D341Med (cell line): ENCODE measurements at places on chromosomes 11 and 22.
A peak's percentile ranks its signal among the peaks of the same experiment; 100 is the strongest.

DNA sequence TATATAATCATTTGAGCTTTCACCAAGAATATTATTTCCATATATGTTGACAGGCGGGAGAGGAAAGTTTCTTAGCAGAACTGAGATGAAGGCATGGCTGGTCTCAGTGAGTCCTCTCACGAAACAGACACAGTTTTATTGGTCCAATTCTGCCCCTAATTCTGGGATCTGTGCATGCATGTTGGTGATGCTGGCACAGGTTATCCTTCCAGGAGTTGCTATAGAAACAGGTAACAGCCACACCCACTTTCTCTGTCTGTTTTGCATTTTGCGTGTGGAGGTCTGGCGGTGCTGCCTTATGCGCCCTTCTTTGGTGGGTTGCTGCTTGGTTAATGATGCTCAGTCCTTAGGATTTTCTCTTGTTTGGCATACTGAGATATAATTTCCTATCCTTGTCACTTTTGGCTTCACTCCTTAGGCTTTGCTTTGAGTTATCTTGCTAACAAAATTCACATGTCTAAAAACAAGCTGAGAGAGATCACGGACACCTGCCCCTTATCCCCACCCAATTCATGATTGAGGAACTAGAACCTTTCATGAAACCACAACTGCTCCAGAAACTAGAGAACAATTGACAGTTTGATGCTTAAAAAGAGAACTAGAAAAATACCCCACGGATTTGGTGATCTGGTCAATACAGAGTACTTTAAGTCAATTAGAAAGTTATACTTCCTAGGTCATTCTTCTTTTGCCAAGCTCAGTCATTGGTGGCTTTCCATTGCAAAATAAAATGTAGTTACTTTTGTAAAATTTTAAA lies 189.3 kb downstream of the FAT3 start:
- no peak for DNase-seq

DNA sequence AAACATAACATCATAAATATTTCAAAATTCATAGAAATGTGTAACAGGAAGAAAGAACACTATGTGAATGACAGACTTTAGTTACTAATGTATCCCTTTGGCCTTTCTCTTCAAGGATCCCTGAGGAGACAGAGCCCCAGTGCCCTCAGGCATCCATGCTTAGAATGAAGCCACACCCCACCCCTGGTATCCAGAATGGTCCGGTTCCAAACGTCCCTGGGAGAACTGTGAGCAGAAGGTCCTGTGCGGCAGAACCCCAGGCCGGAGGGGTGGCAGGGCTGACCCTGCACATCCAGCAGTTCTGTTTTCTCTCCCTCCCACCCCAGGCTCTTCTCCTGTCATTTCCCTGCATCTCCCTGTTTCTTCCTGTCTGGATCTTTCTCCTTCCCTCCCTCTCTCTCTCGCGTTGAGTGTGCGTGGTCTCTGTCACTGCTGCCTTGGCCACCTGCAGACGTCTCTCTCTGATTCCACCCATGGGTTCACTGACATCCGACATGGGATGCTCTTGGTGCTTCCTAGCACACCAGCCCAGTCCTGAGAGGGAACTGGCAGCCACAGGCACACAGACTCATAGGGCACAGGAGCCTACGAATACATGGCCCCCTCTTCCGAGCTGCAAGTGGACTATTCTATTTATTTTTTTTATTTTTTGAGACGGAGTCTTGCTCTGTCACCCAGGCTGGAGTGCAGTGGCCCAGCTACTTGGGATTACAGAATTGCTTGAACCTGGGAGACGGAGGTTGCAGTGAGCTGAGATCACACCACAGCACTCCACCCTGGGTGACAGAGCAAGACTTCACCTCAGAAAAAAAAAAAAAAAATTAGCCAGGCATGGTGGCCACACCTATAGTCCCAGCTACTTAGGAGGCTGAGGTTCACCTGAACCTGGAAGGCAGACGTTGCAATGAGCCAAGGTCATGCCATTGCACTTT lies 5.7 kb downstream of the RFPL1 start:
- DNase-seq = no peak

DNA sequence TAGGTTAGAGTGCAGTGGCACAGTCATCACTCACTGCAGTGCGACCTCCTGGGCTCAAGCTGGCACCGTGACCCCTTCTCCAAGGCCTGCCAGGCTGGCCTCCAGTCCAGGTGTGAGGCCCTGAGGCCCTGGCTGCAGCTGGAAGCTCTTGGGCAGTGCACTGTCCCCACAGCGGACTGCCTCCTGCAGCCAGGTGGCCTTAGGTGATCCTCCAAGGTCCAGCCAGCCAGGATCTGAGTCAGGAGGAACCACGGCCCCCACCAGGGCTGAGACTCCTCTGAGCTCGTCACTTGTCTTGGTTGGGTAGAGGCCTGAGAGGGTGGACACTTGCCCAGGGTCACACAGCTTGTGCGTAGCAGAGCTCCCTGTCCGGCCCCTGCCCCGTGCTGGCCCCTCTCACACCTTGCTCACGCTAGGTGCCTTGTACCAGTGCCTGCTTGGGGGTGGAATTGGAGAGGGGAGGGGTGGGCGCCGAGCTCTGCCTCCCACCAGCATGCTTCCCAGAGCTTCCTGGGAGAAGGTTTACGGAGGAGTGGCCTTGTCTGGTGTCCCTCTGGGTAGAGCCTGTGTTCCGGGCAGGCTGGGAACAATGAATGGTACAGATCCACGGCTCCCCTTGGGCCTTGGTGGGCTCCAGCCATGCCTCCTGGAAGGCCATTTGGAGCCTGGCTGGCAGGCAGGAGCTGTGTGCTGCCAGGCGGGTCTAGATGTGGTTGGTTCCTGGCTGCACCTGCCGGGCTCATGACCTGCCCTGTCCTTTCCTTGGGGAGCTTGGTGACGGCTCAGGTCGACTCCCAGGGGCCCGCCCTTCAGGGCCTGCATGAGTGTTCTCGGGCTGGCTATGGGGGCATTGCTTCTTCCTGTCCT lies 20.6 kb downstream of the KCNQ1 start:
- peak; percentile 26 for DNase-seq

DNA sequence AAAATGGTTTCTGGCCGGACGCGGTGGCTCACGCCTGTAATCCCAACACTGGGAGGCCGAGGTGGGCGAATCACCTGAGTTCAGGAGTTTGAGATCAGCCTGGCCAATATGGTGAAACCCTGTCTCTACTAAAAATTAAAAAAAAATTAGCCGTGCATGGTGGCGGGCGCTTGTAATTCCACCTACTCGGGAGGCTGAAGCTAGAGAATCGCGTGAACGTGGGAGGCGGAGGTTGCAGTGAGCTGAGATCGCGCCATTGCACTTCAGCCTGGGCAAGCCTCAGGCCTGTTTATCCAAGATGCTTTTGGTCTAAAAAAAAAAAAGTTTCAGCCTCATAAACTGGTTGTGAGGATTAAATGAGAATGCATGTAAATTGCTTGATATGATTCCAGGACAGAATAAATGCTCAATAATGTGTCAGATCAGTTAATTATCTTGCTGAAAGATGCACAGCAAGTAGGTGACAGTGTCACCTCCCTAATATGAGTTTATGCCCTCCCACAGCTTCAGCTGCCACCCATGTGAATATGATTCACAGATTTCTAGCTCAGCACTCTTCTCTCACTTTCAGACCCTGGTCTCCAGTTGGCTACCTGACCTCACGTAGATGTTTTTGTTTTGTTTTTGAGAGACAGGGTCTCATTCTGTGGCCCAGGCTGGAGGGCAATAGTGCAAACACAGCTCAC lies 1.1 kb upstream of the ALG8 start:
- DNase-seq = no peak

DNA sequence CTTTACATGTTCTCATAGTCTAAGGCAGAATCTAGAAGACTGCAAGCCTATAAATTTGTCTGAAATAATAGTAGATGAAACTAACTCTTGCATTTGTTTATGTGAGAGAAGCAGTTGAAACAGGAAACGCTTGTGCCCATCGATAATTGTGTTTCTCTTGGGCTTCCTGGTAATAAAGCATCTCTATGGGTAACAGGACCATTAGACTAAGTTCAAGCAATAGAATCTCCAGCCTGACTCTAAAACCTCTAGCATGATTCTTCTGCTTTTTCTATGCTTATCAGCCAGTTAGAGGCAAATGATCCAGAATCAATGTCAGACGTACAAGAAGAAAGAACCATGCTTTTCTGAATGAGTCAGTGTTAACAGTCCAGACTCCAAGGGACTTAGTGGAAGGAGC lies 1734.4 kb downstream of the LRRC4C start:
- DNase-seq = no peak

DNA sequence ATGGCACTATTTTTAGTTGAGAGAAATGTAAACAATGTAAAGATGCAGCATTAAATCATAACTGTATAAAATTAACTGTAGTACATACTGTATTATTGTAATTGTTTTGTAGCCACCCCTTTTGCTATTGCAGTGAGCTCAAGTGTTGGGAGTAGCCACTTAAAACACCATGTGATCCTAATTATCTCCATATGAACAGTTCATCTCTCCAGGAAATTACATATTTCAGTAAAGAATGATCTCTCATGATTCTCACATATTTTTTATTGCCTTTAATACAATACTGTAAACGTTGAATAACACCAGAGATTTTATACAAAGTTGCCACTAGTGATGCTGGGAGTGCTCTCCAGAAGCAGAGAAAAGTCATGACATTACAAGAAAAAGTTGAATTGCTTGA lies 1768.6 kb downstream of the LRRC4C start:
- DNase-seq = no peak

GRCh38 chr11:84468235-84468634 lies 1158.9 kb downstream of the DLG2 start:
- no peak for DNase-seq

GRCh38 chr11:30412509-30412908 lies 89.6 kb downstream of the ARL14EP start:
- no peak for DNase-seq

DNA sequence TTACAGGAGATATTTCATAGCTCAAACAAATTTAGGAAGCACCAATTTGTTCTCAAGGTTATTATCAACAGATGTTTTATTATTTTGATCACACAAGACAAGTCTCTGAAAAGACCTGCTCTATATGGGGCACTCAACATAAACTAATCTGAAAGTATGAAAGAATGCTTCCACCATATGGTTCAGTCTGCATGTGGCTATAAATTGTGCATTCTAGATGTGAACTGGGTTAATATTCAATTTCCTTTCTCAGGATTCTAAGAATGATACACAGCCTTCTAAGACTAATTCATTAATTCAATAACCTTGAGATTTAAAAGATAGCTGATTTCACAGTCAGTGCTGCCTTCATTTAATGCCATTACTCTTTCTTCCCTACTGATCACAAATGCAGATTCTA lies 851.3 kb upstream of the CCDC90B start:
- no peak for DNase-seq

- DNase-seq = peak; percentile 65
Observed at GRCh38 chr11:45896422-45896984, 10.6 kb downstream of the FREY1 start.

DNA sequence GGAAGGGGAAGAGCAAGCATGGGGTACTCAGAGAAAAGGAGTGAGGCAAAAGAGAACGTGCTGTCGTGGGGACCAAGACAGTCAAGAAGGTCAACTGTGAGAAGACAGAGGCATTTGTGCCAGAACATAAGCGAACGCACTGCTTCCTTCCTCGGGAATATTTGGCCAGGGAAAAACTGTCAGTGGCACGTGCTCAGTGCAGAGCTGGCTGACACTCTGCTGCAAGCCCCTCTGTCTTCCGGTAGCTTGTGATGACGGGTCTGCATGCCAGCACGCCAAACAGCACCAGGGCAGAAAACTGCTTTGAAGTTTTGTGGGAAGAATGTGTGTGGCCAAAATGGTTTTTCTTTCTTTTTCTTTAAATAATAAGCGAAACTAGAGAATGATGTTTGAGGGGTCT lies 60.6 kb downstream of the SMCO4 start:
- no peak for DNase-seq

DNA sequence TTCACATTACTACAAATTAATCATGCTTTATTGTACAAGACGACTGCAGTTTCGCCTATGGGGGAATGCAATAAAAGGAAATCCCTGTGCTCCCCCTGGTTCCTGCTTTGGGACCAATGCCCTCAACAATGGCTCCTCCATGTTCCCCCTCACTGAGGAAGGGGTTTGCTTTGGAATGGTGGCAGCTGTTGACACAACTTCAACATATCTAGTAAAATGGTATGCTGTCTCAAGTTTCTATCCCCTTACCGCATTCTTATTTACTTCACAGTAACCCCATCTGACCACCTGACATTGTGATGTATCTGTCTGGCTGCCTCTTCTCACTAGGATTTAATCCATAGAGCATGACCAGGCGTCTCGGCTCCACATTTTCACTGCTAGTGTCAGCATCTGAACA lies 48.8 kb downstream of the PIWIL3 start:
- no peak for DNase-seq

DNA sequence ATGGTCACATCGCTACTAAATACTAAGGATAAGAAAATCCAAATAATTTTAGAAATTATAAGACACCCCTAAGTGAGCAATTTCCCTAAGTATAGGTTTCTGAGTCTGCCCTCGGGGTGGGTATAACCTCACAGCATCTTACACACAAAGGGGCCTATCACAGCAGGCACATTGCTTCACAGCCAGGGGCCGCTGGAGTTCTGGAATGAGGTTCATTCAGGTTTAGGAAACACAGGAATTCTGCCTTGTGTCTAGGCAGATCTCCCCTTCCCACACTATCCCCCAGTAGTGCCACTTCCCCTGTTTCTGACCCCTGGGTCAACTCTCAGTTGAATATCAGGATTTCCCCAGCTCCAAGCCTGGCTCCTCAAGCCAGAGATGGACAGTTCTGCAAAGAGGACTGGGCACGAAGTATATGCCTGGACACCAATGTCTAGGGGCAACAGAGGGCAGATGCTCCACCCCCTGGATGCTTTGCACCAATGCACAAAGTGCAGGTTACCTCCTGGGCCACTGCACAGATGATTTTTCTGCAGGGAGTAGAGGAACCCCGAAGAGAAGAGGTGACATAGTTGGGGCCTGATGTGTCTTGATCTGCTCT lies 11.4 kb downstream of the TUBA8 start:
- DNase-seq = no peak

GRCh38 chr11:68470304-68470811 lies 9.8 kb downstream of the PPP6R3 start:
- DNase-seq = peak; percentile 57

DNA sequence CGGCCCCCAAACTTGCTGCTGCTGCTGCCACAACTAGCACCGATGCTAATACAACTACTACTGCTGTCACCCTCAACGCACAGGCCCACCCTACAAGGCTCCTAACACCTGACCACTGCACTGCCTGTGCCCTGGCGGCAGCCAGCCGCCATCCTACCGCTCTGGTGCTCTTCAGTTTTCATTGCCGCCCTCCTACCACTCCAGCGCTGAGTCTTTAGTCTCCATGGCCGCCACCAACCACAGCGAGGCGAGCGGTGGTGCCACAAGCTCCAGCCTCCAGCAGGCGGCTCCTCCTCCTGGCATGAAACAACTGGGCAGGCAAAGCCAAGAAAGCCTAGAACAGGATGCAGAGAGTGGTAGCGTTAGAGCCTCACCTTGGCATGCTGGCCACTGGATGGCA lies 5.0 kb upstream of the RFPL3 start:
- no peak for DNase-seq

GRCh38 chr22:22720724-22721261 lies 76.4 kb downstream of the GGTLC2 start:
- no peak for DNase-seq
